Activated CD4-positive, alpha-beta T cell treated with anti-CD3 and anti-CD28 coated beads for 24 hours (primary cell): ENCODE measurements at places on chromosomes 4 and X.

GRCh38 chrX:72394518-72395170 lies 88.9 kb upstream of the CITED1 start:
- DNase-seq = no peak

DNA sequence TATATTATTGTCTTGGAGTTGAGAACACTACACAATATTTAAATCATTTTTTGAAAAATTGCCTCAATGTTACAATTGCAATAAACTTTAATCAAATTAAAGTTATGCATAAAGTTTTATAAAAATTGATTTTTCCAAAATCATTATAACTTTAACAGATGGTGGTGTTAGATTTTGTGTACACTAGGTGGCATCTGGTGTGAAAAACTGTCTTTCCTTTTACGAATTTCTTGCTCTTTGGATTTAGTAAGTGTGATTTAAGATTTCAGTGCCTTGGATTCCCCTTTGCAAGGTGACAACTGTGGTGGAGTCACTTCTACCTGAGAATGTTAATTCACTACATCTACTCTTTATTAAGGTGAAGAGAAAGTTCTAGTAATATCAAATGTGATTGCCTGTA lies 91.6 kb downstream of the AREG start:
- DNase-seq = no peak

DNA sequence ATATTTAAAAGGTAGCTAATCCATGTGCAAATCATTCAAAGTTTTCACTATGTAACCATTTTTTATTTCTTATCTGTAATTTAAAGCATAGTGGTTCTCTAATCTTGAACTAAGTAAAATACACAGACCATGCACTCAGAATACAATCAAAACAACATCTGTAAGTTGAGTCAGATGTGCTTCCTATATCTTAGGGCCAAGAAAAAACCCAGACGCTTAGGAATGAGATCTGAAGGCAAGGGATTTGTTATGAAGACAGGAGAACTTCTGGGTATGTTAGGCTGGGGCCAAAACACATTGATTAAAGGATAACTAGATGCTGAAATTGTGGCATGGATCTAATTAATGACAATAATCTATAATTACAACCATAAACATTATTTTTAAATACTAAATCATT lies 120.3 kb downstream of the PDE5A start:
- DNase-seq = no peak

GRCh38 chrX:148893395-148893794 lies 393.0 kb downstream of the AFF2 start:
- no peak for DNase-seq

GRCh38 chr4:159069922-159070321 lies 33.0 kb upstream of the RAPGEF2 start:
- DNase-seq = no peak

DNA sequence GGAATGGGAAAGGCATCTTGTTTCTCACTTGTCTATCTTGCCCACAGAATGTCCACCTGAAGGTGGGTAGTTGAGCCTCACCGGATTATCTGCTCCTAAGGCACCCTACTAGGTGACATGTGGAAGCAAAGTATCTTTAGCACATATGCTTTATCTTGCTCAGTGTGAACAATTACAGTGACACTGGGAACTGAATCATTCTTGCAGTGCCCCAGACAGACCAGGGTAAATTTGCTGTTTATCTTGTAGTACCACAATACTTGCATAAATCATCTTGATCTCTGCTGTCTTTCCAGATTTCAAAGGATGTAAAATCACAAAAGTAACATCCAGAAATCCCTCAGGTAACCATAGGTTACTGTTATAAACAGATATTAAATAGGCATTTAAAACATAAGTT lies 930.0 kb upstream of the INTU start:
- no peak for DNase-seq

DNA sequence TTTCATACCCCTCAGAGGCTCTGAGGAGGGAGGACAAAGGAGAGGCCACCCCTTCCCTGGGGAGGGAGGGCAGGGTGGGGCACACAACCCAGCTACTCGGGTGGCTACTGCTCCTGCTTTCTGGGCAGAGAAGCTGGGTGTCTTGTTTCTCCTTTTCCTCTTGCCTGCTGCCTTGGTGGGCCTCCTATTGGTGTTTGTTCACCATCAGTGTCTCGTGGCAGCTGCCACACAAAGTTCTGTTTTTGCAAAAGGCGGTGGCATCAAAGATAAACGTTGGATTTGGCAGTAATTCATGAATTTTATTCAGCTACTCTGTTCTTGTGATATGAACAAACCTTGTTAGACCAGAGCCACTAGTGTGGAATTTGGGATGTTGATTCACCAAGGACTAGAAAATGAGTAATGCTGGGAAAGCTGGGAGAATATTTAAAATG lies 153.0 kb upstream of the SCML1 start:
- no peak for DNase-seq

- no peak for DNase-seq
Measured at GRCh38 chrX:56728752-56729151, 291 bp upstream of the NBDY start.

- DNase-seq = no peak
Measured at GRCh38 chr4:101701551-101701950, 89.0 kb upstream of the BANK1 start.

DNA sequence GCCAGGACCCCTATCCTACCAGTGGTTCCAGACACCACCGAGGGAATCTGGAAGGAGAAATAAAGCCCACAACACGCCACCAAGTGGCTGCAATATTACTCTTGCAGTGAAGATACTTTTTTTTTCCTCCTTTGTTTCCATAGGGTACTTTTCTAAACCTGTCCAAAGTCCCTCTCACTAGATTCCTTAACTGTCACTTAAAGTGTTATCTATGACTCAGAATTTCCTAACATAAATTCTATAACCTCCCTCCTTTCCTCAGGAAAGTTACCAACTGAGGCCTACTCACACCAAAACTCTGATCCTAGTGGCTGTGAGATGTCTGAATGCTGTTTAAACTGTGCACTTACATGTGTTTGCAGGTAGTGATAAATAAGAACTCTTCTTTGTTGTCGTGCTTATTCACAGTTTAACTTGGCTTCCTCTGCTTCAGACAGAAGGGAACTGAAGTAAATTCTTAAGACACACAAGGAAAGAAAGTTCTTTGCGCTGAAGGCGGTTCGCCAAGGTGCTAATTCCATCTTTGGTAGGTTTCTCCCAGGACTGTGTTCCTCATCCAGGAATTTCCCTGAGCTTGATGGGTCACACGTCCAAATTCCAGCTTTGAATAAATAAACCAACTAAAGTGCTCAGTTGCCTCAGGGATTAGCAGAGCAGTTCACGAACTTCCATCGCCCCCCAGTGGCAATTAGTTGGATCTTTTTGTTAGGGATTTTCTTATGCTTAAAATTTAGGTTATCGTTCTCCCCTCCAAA lies 10.7 kb upstream of the HCCS start:
- DNase-seq = no peak

DNA sequence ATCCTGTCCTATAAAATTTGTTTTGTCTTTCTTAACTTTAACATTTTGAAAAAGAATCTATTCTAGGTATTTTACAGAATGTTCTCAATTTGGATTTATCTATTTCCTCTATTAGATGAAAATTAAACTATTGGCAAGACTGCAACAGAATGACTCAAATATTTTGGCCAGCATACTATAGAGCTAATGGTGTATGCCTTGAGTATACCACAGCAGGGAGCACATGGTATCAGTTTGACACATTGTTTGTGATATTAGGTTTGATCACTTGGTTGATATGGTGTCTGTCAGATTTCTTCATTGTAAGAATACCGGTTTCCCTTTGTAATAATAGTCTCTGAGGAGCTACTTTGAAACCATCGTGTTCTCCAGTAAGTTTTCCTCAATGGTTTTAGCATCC lies 87.8 kb upstream of the NPNT start:
- no peak for DNase-seq

DNA sequence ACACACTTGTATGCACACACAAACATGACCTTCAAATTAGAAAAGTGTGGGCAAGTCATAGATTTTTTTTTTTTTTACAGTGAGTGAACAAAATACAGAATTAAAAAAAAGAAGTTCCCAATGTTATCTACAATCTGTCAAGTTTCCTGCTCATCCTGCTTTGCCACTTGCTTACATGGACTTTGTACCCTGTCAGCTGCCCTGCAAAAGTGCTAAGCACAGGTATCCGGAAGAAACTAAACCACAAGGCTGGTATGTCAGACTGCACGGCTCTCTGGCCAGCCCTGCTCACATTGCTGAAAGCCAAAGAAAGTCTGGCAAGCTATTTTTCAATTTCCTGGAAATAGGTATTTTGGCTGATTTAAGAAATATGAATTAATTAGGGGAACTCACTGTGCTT lies 38.9 kb upstream of the BCLAF3 start:
- no peak for DNase-seq

DNA sequence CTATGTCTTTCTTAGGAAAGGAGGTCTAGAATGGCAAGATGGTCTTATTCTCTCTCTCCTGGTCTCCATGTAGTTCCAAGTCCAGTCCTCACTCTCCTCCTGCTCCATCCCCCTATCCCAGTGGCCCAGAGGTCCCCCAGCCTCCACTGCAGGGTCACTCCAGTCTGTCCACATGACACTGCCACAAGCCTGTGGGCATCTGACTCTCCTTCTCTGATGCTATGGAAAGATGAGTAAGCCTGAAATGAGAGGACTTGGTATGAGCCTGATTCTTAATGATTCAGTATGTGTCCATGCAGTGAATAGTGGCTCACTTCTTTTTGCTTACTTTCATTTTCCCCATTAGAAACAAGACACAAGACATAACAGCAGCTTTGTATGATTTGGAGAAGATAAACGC lies 516.8 kb upstream of the ADGRL3 start:
- DNase-seq = no peak

DNA sequence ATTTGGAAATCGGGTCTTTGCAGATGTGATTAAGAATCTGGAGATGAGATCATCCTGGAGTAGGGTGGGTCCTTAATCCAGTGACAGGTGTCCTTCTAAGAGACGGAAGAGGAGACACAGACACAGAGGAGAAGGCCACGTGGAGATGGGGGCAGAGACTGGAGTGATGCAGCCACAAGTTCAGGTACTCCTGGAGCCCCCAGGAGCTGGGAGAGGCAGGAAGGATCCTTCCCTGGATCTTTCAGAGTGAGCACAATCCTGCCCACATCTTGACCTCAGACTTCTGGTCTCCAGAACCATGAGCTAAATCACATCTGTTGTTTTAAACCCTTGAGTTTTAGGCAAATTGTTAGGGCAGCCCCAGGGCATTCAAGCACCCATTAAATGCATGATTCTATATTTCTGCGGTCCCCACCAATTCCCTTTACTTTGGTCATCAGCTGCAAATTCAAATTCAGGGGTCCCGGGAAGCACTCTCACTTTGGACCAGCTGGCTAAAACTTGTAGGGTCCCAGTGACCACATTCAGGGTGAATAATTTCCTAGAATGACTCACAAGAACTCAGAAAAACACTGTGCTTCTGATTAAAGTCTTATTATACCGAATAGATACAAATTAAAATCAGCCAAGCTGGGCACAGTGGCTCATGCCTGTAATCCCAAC lies 12.8 kb upstream of the AKAP17A start:
- no peak for DNase-seq

- DNase-seq = no peak
Measured at GRCh38 chrX:64925480-64925879, 50.8 kb downstream of the ZC4H2 start.

- no peak for DNase-seq
Measured at GRCh38 chr4:72484981-72485380, 84.0 kb downstream of the ADAMTS3 start.

DNA sequence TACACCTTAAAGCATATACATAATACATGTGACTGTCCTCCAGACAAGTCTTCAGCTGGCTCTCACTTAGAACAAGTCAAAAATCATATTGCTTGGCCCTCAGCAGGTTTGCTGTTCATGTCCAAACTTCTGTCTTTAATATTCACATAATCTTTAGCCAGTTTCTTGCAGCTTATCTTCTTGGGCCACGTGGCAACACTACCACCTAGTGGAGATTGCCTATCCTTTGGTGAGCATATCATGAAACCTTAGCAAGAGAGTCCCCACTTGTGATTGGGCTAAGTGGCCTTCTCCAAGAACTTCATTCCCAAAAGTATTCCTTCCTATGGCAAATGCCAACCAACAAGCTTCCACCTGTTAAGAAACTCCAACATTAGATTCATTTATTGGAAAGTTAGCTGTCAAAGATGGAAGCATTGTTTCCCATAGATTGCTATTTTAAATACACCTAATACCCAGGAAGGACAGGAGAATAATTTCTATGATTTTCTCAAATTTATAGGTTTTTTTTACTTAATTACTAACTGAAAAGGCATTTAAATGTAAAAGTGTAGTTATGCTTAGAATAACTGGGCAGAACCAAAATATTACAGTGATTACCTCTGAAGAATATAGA lies 231.9 kb upstream of the INTU start:
- peak; percentile 28 for DNase-seq

DNA sequence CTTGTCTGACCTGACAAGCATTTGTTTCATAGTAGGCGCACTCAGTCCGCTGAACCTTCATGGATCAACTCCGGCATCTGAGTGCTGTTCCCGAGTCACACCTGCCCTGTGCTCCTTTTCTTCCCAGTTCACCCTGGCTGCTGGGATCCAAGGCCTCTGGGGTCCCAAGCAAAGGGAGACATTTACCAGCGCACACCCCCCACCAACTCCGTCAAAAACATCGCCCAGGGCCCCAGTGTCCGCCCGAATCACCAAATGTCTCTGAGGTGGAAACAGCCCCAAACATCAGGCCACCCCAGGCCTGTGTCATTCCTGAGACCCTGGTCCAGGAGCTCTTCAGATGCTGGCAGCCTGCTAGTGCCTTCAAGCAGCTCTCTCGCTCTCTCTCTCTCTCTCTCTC lies 5.1 kb downstream of the BLOC1S4 start:
- DNase-seq = no peak

- DNase-seq = no peak
Measured at GRCh38 chr4:93710847-93711430, 117.6 kb upstream of the ATOH1 start.

- no peak for DNase-seq
Measured at GRCh38 chrX:143094417-143095023, 68.8 kb downstream of the SPANXN4 start.

- no peak for DNase-seq
Measured at GRCh38 chr4:54077812-54078211, 13.4 kb upstream of the CHIC2 start.

GRCh38 chrX:11331788-11332187 lies 38.6 kb downstream of the AMELX start:
- DNase-seq = no peak

DNA sequence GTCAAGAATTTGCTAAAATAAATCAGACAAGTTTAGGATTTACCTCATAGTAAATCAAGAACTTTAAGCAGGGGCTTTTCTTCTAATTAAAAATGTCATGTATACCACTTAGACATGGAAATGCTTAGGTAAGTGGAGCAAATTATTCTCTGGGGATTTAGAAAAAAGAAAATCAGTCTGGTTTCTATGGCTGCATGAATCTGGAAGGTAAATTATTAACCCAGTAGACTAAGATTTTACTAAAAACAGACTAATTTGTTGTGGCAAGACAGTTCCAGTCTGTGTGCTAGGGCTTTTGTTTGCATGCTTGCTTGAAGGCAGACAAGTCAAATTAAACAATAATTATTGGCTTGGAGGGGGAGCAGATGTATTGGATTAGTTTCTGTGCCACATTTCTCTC lies 140.6 kb downstream of the TBL1X start:
- DNase-seq = no peak

GRCh38 chr4:53744446-53745160 lies 153.3 kb upstream of the LNX1 start:
- DNase-seq = no peak
